ENCODE measurements at places on chromosomes 7 and 10.

DNA sequence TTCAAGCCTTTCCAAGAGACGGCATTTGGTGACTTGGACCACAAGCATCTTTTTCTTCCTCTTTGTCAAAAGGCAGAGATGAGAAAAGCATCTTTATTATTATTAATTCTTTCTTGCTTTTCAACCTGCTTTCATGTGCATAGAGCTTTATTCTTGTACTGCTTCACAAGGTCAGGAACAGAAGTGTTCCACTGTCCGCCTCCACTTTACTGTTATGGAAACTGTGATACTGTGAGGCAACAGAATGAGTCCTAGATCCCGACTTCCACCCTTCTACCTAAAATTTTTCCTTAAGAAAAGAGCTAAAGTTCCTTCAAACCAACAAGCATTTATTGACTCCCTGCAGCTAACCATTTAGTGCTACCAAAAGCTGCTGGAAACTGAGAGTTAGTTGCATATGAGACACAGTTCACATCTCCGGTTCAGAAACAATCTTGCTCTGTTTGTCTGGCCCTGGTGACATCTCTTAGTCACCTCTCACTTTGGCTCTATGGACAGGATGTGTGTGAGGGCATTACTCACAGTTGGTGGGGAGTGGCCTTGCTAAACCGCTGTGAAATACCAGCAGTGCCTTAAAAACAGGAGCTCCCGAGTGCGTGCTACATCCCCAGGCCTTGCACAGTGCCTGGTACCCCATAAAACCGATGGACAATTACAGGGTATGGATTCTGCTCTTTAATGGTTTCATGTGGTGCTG, 77.1 kb upstream of the TRIL start:
- DNase-seq, result no peak

DNA sequence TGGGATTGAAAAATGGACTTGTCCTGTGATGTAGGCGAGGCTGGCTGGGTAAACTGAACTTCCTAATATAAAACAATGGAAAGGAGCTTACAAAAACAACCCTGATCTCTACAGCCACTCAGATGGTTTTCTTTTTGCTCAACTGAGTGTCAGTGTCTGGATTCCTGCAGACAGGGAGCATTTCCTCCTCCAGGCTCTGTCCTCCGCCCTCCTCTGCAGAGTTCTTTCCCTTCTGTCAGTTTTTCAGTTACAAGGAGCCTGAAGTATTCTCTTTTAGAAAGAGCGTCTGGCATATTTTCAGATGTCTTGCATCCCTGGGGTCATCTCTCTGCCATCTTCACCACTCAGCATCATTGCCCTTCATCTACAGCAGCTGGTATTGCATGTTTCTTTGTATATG, 50.0 kb upstream of the PITRM1 start:
- no peak for DNase-seq

GRCh38 chr7:50653126-50653864, 88.1 kb upstream of the DDC start:
- DNase-seq, result no peak

GRCh38 chr10:132951926-132952325, 9.6 kb upstream of the CFAP46 start:
- DNase-seq, result no peak

Measured in activated T-cell treated with anti-CD3 and anti-CD28 coated beads, Interleukin-2, amount 50 U/mL, for 1 hour (primary cell).